Left renal pelvis (tissue), 4 donors: ENCODE measurements at places on chromosomes 4 and X. TPM values are rescaled to one million over a fixed set of nuclear protein-coding genes. Genes with fewer than 3 reads are reported as not detected.

The BEND2 gene
- polyA plus RNA-seq: 0.10 TPM

DNA sequence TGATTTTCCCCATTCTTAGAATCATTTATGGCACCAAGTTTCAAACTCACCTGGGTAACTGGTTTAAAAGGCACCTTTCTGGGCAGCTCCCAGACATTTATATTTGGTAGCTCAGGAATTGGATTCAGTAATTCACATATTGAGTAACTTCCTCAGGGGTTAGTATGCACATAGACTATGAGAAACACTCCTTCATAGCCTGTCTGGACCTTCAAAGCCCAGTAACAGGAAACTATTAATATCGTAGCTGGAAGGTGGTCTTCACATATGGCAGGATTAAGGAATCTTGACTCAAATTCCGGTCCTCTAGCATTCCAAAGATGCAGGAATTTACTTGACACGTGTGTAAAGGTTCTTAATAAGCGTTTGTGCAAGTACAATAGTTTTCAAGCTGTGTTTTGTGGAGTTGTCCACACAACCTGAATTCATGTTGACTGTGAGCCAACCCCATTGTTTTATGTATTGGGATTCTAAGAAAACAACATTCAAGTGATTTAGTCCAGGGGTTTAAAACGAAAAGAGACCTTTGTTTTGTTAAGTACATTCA is 78.4 kb downstream of the PLS3 start:
- no peak for DNase-seq

GRCh38 chrX:12115377-12115776 is 22.9 kb upstream of the FRMPD4 start:
- DNase-seq: no peak

GRCh38 chrX:1076871-1077651 is 135.4 kb downstream of the CRLF2 start:
- DNase-seq: no peak

- DNase-seq: no peak
Measured at GRCh38 chrX:65596270-65597034, 61.9 kb upstream of the LAS1L start.

DNA sequence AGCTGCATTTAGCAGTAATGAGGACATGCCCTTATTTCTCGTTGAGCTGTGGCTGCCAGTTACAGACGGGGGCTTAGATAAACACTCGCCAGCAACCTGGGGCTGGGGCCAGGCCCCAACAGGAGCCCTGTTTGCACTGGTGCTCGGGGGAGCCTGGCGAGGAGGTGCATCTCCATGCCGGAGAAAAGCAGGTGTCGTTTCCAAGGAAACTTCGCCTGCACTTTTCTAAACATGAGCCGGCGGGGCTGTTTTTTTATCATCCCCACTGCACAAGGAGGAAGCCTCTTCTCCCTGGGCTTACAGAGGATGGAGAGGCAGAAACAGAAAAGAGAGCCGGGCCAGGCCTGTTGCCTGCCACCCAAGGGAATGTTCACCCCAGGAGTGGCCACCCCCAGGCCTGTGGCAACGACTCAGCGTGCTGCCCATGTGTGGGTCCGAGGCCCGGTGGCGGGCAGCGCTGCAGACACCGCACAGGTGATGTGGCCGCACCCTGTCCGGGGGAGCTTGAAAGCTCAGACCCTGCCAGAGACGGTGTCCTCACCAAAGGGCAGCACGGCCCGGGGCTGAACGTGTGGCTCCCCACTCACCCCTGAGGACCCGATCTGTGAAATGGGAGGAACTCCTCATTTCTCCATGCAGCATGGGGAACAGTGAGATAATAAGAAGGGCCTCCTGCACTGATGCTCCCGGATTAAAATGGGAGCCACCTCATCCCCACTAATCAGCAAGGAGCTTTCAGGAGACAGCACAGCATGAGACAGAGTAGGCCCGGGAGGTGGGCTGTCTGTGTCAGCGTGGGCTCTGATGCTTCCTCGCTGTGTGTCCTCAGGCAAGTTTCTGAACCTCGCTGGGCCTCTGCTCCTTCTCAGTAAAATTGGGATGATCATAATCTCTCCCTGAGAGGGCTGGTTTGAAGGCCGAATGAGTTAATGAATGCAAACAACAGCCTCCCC is 33.8 kb upstream of the ADRA2C start:
- DNase-seq: no peak
